Left ventricle myocardium inferior (tissue), 1 donor: ENCODE measurements at places on chromosomes 3 and 15.
A peak's percentile ranks its signal among the peaks of the same experiment; 100 is the strongest.

- H3K27ac ChIP-seq, result no peak overlapping the region
- no peak for DNase-seq
- H3K4me1 ChIP-seq, result peaks cover 88% of the 10 kb centered on the region
These were observed 42.8 kb downstream of the TSC22D2 start for GRCh38 chr3:150450916-150451315.

- H3K4me1 ChIP-seq, result peaks cover 13% of the 10 kb centered on the region
- no peak for DNase-seq
- no peaks in the 10 kb centered on the region for H3K36me3 ChIP-seq
- no peaks in the 10 kb centered on the region for H3K27me3 ChIP-seq
- H3K27ac ChIP-seq, result peak overlapping the region; percentile 27
- no peak overlapping the region for H3K4me3 ChIP-seq
These were observed 12.6 kb upstream of the PDIA5 start for GRCh38 chr3:123054109-123054778.

DNA sequence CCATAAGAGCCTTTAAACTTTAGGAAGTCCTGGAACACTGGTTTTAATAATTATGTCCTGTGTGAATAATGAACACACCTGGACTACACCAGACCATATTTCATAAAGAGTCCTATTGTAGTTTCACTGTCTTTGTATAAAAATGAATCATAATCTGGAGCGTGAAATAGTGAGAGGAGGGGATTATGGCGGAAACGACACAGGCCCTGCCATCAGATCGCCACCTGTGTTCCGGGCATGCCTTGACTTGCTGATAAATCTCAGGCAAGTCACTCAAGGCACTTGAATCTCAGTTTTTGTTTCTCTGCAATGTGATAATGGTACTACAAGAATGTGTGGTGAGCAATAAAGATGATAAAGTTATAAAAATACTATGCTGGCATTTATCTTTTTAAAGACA, 995.5 kb downstream of the MCTP2 start:
- H3K27me3 ChIP-seq, result no peaks in the 10 kb centered on the region
- DNase-seq, result no peak
- H3K4me3 ChIP-seq, result no peak overlapping the region
- H3K4me1 ChIP-seq, result no peaks in the 10 kb centered on the region
- no peaks in the 10 kb centered on the region for H3K36me3 ChIP-seq

GRCh38 chr3:187777331-187777941, 32.2 kb upstream of the BCL6 start:
- H3K4me1 ChIP-seq, result peaks cover 11% of the 10 kb centered on the region
- H3K27ac ChIP-seq, result no peak overlapping the region
- H3K36me3 ChIP-seq, result no peaks in the 10 kb centered on the region
- no peaks in the 10 kb centered on the region for H3K27me3 ChIP-seq

- H3K27me3 ChIP-seq, result no peaks in the 10 kb centered on the region
- no peaks in the 10 kb centered on the region for H3K36me3 ChIP-seq
- no peak overlapping the region for H3K4me3 ChIP-seq
- no peak overlapping the region for H3K27ac ChIP-seq
- no peaks in the 10 kb centered on the region for H3K4me1 ChIP-seq
- no peak for DNase-seq
These were observed 402.9 kb downstream of the TBL1XR1 start for GRCh38 chr3:176794406-176794805.
